ENCODE measurements at places on chromosomes 2 and 18.
A peak's percentile ranks its signal among the peaks of the same experiment; 100 is the strongest.

DNA sequence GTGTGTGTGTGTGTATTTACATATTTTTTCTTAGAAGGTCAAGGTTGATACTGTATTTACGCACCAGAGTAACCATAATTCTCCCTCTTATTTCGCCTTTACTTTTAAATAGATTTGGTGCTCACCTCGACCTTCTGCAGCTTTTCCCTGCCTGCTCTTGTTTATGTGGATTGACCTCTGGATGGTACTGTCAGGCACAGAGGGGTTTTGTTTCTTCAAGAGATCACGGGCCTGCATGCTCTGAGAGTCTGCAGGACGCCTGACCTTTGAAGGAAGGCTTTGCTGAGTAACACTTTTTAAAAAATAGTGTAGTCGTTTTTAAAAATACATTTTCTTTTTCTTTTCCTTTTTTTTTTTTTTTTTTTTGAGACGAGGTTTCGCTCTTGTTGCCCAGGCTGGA is 18.1 kb upstream of the EFHD1 start:
- no peak for DNase-seq

- no peak for DNase-seq
These were observed 148.8 kb downstream of the HRH4 start for GRCh38 chr18:24609254-24609653.

GRCh38 chr18:74116633-74117554 is 30.7 kb downstream of the FBXO15 start:
- peak; percentile 45 for DNase-seq

DNA sequence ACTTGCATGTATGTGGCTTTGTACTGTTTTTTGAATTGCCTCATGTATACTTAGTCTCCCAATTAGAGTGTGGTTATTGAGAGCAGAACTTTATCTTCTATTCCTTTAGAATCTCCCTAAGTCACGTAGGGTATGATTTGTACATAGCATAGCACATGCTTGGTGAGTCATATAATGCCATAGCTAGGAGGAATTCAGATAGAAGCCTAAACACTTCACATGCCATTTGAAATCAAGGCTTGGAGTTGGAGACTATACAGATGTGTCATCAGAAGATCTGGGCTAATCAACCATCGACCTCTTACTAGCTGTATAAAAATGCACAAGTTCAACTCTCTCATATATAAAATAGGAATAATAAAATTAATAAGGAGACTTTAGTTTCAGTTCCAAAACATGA is 222.6 kb upstream of the ST6GAL2 start:
- no peak for DNase-seq

DNA sequence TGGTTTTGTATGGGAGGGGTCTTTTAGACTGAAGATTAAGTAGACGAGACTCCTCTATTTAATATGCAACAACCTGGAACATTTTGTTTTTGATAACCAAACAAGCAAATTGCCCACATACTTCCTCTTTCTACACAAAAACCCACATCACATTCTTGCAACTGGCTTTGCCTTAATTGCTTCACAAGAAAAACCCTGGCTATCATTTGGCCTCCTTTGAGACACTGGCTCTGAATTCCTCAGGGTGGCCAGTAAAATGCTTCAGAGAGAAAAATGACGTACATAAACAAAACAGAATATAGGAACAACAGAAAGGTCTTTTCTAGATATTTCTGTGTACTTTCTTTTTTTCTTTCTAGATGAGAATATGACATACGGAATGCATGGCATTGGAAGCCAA is 103.0 kb downstream of the TRIB2 start:
- no peak for DNase-seq

- no peak for DNase-seq
These were observed 158.7 kb upstream of the NCKAP5 start for GRCh38 chr2:133726973-133727372.

GRCh38 chr18:31061945-31062344 is 19.4 kb upstream of the DSC3 start:
- DNase-seq, result no peak

- no peak for DNase-seq
These were observed 115.1 kb downstream of the NFATC1 start for GRCh38 chr18:79510731-79511241.

GRCh38 chr2:231547315-231548110 is 17.3 kb upstream of the NMUR1 start:
- DNase-seq, result no peak

GRCh38 chr2:167048829-167049228 is 160.5 kb downstream of the XIRP2 start:
- no peak for DNase-seq

- DNase-seq, result no peak
These were observed 28.3 kb downstream of the MYO3B start for GRCh38 chr2:170206246-170206645.

DNA sequence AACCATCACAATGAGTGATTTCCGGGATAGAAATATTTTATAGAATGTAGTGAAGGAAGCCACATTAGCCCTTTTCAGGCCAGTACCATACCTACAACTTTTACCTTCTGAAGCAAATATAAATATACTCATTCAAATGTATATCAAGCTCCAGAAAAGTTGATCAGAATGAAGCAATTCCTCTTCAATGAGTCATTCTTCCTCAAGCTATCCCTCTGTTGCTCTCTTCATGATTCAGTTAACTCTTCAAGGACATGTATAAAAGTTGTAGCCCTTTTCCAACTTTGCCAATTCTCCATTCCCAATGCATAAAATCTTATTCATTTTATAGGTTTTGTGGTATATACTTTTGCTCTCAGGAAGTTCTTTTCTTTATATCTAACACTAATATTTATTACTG is 242.1 kb upstream of the RGPD4 start:
- DNase-seq, result no peak

DNA sequence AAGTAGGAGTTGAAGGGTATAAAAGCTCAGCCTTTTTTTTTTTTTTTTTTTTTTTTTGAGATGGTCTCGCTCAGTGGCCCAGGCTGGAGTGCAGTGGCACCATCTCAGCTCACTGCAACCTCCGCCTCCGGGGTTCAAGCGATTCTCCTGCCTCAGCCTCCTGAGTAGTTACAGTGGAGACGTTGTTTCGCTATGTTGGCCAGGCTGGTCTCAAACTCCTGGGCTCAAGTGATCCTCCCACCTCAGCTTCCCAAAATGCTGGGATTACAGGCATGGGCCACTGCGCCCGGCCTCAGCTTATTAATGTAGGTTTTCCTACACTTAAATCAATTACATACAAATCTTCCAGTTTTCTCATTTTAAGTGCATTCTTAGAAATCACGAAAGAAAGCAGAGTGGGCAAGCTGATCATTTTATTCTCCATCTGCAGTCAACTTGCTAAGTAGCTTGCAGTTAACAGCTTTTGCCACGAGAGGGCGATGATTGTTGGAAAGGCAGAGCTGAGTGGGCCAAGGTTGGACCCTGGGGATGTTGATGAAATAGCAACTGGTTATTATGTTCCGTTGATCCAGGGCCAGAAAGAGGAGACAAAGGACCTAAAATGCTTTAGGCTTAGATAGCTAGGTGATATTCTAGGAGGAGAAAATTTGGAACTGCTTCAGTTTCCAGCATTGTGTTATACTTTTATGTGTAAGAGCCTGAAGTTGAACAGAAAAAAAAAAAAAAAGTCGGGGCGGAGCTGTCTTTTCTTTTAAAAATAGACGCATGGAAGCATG is 234.4 kb upstream of the EPAS1 start:
- peak; percentile 78 for DNase-seq

DNA sequence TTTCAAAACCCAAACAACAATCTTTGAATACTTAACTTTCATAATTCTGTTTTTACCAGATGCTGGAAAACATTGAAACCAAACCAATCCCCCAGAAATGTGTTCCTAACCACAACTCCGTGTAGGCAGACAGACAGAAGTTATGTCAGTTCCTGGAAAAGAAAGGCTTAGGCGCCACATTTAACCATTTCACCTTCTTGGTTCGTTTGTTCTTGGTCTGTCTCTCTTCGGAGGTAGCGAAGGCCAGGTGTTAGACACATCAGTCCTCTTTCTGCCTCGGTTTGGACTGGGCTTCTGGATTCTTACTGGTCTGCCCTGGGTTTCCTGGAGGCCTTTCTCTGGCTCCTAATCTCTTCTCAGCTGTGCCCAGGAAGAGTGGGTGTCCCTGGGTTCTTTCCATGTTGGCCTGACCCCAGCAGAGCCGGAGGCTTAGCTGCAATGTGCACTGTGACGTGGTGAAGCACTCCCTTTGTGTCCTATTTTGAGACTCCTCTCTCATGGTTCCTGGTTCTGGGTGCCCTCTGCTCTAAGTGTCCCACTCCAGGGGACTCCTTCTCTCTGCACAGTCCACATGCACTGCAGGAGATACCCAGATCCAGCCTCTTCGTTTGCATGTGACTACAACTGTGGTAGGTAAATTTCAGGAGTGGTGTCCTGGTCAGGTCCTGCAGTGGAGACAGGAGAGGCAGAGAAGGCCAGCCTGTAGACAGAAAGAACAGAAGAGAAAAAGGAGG is 23.1 kb upstream of the RAB31 start:
- DNase-seq, result no peak

DNA sequence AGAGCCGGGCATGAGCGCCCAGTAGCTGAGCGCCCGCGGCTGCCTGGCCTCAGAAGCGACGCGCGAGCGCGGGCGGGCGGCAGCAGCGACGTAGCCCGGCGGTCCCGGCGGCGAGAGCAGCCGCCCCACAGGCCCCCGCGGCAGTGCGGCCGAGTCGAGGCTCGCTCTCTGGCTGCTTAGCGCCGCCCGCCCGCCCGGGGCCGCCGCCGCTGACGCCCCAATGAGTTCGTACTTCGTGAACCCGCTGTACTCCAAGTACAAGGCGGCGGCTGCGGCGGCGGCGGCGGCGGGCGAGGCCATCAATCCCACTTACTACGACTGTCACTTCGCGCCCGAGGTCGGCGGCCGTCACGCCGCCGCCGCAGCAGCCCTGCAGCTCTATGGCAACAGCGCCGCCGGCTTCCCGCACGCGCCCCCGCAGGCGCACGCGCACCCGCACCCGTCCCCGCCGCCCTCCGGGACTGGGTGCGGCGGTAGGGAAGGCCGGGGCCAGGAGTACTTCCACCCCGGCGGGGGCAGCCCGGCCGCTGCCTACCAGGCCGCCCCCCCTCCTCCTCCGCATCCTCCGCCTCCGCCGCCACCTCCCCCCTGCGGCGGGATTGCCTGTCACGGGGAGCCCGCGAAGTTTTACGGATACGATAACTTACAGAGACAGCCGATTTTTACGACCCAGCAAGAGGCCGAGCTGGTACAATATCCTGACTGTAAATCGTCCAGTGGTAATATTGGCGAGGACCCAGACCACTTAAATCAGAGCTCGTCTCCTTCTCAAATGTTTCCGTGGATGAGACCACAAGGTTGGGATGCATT is 847 bp downstream of the HOXD8 start:
- peak; percentile 71 for DNase-seq

- no peak for DNase-seq
These were observed 59.3 kb upstream of the B3GNT7 start for GRCh38 chr2:231336236-231336635.

DNA sequence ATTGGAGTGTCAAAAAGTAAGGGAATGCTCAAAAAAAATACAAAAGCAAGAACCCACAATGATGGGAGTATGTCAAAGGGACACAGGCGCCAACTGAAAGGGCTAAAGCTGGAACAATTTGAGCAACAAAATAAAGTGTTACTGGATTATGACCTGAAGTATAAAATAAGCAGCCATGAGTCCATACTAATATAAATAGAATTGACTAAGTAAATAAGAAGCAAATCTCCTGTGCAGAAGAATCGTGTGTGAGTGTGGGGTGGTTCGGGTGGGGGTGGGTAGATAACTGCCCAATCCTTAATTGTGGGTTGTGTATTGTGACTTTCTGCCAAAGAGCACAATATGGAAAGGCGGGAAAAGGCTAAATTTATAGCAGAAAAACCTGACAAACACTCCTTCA is 23.5 kb downstream of the IRS1 start:
- no peak for DNase-seq

DNA sequence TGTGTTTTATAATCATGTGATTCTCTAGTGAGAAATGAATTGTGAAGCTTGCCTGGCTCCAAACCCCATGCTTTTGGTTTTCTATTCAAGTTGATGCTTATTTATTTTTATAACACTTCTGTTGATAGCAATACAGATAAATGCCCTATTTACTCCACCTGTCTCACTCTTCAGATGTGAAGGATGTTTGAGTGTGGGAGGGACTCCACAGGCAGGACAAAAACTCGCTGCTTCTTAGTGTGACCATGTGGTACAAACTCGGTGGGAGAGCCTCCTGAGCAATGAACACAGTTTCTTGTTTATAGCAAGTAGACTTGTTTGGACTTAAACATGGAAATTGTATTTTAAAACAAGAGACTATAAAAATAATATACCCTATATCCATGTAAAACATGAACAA is 219.7 kb downstream of the GULP1 start:
- DNase-seq, result no peak

DNA sequence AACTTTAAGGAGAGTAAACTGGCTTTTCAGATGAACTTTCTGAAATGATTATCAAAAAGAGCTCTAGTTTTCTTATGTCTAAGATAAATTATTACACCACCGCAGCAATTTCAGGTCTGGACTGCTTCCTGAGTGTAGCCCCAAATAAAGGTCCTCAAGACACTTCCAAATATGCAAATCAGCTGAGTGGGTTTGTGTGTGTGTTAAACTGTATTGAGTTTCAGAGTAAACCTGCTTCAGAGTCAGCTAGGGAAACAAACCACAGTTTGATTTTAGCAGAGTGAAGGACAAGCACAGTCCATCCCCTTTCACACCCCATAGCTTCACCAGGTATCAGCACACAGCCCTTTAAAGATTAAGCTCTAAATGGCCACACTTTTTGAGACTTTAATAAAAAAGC is 168.7 kb downstream of the NRXN1 start:
- no peak for DNase-seq

DNA sequence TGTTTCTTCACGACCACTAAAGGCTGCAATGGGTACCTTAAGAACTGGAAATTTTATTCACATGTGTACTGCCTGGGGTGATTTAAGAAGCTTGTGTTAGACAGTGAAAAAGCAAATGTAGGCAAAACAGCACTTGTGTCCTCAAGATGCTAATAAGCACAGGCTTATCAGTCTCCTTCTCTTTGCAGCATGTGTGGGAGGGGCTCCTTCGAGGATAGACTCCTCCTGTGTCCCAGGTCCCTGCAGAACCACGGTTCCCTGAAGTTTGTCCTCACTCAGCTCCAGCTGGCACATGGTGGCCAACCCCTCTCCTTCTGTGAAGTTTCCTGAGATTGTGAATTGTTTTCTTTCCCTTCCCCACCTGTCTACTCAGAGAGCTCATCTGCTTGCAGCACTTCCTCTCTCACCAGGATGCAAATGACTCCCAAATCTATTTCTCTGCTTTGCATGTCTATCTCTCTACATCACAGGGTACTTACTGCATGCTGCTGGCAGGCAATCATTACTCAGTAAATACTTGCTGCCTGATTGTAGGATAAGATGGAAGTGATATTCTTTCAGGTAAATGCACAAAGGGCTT is 589.6 kb upstream of the KLHL29 start:
- no peak for DNase-seq
